ENCODE measurements at places on chromosomes 13 and 19.
A peak's percentile ranks its signal among the peaks of the same experiment; 100 is the strongest.

GRCh38 chr13:85194482-85194881, 604.7 kb downstream of the SLITRK6 start:
- DNase-seq, result no peak

DNA sequence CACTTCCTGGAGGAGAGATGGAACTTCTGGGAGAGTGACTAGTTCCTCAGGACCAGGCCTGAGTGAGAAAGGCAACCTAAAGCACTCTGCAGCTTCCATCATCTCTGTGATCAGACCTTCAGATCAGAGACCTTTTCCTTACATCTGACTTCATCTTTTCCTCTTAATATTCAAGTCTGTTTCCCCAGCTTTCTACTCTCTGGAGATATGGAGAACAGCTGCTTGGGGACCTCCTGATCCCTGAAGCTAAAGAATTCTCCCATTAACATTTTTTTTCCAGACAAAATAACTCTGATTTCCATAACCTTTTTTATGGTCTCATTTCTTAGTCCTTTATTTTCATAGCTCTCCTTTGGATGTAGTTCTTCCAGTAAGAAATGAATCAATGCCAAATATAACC, 133.4 kb upstream of the FNDC3A start:
- no peak for DNase-seq

- DNase-seq, result no peak
Measured at GRCh38 chr13:73107970-73108369, 49.2 kb downstream of the KLF5 start.

DNA sequence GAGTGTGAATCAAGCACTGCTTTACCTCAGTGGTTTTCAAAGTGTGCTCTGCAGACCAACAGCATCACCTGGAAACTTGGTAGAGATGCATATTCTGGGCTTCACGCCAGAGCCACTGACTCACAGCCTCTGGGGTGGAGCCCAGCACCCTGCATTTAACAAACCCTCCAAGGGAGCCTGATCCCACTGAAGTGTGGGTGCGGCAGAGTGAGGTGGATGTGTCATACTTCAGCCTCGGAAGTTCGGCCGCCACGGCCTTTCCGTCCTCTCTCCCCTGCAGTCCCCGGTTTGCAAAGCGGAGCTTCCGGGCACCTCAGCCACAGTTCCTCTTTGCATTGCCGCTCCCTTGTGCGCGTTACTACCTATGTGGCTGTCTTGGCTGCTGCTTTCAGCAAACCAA, 33.3 kb upstream of the MICU2 start:
- DNase-seq, result no peak

- DNase-seq, result no peak
Measured at GRCh38 chr19:31504221-31504620, 155.0 kb upstream of the TSHZ3 start.

- DNase-seq, result no peak
Measured at GRCh38 chr13:114080739-114081561, 51.5 kb downstream of the RASA3 start.

DNA sequence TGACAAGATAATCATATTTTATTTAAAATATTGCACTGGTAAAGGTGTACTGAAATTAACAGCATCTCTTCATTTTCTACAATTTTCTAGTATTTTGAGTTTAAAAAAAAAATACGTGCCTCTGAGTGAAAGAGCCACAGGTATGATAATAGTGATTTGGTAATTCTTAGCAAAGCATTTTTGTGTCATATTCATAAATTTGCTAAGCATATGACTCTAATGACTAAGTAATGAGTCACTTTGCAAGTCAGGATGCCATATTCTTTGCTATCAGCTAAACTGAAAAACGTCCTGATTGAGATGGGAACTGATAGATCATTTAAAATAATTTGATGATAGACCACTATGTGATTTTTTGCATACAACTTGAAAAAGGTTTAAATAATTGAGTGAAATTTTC, 136.1 kb upstream of the IRS2 start:
- no peak for DNase-seq

GRCh38 chr13:73411067-73411809, 352.4 kb downstream of the KLF5 start:
- DNase-seq, result no peak

DNA sequence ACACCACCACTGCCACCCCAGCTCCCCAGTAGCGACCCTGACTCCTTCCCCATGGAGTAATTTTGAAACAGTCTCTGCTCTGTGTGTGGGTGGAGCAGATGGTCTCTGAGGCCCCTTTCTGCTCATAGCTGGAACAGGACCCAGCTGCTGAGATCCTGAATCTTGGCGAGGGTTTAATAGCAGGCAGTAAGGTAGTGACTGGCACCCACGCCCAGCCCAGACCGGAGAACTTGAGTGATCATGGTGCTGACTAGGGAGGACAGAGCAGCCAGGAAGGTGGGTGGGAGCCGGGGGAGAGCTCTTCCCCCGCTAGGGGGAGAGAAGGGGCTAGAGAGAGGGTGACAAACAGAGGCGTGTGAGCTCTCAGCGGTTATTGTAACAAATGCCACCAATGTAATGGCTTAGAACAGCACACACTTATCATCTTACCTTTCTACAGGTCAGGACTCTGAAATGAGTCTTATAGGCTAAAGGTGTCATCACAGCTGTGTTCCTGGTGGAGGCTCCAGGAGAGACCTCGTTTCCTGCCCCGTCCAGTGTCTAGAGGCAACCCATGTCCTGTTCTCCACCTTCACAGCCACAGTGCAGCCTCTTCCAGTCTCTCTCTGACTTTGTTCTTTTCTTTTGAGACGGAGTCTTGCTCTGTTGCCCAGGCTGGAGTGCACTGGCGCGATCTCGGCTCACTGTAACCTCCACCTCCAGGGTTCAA, 7.2 kb upstream of the ACER1 start:
- no peak for DNase-seq

GRCh38 chr19:8334458-8335342, 8.4 kb downstream of the KANK3 start:
- no peak for DNase-seq

DNA sequence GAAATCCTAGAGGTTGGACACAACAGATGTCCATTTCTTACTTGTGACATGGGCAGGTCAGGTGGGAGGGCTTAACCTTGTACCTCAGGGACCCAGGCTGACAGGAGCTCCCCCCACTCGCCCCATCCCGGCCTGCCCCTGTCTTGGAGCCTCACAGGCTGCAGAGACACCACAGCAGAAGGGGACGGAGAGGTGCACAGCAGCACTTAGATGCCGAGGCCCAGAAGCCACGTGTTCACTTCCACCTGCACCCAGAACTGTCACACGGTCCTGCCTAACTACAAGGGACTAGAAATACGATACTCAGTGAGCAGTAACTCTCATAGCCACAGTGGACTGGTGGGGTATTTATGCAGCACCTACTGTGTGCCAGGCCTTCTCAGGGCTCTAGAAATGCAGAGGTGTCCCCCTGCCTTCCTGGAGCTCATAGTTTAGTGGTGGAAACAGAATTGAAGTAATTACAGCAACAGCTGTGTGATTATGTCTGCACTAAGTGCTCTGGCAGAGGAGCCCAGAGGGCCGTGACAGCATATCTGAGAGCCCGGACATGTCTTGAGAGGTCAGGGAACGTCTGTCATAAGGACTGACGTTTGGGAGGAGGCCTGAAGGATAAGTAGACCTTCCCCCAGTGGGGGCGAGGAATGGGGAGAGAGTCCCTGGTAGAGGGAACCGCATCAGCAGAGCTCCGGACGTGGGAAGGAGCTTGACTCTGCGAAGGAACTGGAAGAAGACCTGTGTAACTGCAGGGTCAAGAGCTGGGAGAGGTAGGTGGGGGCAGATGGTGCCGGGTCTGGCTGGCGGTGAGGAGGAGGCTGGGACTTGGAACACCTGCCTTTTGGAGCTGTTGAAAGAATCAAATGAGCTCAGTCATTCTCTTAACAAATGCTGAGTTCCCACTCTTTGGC, 130.0 kb downstream of the SIPA1L3 start:
- no peak for DNase-seq

GRCh38 chr13:45328661-45329111, 12.3 kb downstream of the TPT1 start:
- no peak for DNase-seq

DNA sequence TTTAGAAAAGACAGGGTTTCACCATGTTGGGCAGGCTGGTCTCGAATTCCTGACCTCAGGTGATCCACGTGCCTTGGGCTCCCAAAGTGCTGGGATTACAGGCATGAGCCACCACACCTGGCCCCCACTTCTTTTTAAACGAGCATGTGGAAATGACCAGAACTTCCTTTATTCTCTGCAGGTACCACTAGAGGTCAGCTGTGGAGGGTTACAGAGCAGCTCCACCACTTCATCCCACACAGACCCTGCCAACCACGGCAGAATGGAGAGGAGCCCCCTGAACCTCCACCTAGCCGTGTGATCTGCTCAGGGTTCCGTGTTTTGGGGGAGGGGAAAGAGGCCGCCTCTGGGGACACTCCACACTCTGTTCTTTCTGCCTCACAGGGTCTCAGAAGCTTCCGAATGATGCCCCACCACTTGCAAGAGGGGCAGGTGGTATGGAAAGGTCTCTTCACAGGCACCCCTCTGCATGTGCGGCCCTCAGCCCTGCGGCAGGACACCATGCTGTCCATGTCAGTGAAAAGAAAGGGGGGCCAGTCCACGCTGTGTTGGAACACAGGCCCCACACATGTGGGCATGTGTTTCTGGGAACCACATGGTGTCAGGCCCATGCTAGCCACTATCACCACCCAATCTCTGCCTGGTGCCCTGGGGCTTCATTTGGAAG, 465.0 kb downstream of the TSHZ3 start:
- DNase-seq, result no peak

GRCh38 chr13:99028890-99029289, 51.0 kb upstream of the DOCK9 start:
- peak; percentile 35 for DNase-seq

DNA sequence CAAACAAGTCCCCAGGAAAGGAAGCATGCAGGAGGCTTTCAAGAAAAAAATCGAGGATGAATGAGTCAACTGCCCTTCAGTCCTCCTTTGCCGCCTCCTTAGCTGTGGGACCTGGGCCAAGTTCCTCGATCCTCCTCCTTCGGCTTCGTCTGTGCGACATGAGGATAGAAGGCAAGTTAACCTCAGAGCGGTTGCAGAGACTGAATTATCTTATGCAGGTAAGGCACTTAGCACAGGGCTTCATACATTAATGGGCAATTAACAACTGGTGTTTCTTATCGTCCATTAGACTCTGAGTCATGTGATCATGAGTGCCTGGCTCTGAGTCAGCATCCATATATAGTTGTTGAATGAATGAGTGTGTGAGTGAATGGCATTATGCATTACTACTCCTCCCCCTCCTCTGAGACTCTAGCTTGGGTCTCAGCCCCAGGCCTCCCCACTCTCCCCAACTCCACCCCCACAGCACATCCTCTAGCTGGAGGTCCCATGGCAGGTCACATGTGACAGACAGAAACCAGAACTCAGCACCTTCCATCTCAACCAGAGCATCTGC, 1.6 kb upstream of the TTC9B start:
- DNase-seq, result no peak

DNA sequence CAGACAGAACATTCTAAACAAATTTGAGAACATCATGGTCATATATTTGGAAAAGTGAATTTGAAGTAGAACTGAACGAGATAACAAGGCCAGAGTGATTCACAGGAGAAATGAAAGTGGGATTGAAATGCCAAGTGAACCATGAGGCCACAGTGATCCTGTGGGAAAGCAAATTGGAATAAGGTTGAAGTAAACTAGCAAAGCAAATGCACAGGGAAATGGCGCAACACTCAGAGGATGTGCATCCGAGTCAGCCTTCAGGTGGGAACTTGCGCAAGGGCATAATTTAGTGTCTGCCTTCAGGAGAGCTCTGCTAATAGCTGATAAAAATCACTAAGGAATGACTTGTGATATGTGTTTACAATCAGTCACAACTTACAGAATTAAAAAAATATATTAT, 696.6 kb downstream of the LIG4 start:
- DNase-seq, result no peak

- no peak for DNase-seq
Measured at GRCh38 chr19:42846597-42846996, 32.9 kb downstream of the PSG1 start.

DNA sequence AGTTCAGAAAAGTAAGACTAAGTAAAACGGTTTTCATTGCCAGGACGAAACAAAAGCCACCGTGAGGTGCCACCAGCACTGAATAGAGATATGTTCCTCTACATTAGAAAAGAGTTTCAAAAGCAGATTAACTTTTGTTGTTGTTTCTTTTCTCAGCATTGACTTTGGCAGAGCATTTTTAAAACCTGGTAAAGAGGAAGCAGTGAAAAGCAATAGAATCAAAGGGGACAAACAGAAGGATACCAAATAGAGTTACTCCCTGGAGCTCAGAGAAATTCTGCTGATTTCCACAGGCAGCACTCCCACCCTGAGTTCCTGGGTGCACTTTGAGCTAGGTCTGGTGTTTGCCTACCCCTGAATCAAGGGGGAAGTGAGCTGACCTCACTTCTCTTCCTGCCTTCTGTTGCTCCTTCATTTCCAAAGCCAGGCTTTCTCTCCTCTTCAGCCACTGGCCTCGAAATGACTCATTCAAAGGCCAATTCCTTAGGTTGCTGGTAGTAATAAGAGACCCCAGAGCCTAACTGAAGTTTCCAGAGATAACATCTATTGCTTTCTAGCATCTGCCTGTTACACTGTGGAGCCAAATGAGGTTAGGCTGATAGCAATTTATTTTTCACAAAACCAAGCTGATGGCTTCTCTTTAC, 11.3 kb upstream of the ERICH6B start:
- DNase-seq, result no peak

DNA sequence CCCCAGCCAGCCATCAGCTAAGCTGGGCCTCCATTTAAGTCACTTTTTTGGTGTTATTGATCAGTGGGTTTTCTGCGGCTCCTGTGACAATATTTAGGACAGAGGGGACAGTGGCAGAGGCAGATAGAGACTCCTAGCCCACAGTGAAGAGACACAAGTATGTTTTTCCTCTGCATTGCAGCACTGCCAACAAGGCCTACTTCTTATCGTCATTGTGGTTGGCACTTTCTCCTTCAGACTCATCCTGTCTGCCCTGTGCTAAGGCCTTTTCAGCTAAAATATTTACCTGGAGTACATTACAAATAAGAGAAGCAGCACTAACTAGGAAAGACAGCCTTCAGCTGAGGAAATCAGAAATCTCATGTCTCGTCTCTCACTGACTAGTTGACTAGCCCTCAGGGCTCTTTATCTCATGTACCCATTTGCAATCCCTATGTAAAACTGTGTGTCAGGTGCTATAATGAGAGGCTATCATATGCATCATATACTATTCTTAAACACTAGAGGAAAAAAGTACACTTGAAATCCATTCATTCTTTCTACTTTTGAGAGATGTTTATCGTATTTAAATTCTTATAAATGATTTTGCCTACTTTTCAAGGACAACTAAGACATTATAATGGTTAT, 62.2 kb downstream of the ZAR1L start:
- no peak for DNase-seq

DNA sequence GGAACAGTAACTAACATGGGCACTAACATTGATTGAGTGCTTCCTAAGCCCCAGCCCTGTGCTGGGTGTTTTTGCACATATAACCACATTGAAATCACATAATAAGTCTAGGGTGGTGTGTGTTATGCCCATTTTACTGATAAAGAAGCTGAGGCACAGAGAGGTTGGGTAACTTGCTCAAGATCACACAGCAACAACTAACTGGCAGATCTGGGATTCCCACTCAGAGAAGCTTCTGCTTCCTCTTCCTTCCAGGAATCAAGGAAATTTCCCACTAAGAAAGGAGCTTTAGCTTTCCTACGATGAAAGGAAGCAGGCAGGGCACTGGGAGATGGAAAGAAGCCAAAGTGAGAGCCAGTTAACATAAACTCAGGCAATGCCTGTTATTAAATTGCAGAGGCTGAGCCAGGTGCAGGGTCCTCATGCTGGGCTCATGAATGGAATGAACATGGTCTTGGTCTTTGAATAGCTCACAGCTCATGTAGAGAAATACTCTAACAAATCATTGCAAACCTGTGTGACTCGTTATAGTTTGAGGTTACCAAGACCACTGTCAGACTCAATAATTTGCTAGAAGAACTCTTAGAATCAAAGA, 10.1 kb downstream of the SSC5D start:
- no peak for DNase-seq
